ENCODE measurements at places on chromosomes 4 and X.

- no peak for DNase-seq
These were observed 191.4 kb upstream of the LEF1 start for GRCh38 chr4:108359986-108360681.

GRCh38 chr4:15244354-15244753 is 183.5 kb upstream of the C1QTNF7 start:
- DNase-seq = no peak

GRCh38 chr4:41364876-41365275 is 108.1 kb downstream of the UCHL1 start:
- DNase-seq = no peak

DNA sequence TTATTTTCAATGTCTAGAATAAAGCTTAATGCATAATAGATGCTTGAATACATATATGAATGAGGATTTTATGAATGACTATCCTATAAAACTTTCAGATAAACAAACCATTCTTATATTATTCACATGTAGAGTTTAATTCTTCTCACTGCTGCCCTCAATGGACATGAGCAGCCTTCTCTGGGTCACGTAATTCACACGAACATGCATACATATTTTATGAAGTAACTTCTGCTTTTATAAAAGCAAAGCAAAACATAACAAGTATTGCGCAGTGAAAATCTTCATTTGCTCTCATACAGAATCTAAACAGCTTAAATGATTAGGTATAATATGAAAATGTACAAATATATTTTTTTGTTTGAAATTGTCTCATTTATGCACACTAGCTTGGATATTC is 116.7 kb downstream of the TMA16 start:
- DNase-seq = no peak

DNA sequence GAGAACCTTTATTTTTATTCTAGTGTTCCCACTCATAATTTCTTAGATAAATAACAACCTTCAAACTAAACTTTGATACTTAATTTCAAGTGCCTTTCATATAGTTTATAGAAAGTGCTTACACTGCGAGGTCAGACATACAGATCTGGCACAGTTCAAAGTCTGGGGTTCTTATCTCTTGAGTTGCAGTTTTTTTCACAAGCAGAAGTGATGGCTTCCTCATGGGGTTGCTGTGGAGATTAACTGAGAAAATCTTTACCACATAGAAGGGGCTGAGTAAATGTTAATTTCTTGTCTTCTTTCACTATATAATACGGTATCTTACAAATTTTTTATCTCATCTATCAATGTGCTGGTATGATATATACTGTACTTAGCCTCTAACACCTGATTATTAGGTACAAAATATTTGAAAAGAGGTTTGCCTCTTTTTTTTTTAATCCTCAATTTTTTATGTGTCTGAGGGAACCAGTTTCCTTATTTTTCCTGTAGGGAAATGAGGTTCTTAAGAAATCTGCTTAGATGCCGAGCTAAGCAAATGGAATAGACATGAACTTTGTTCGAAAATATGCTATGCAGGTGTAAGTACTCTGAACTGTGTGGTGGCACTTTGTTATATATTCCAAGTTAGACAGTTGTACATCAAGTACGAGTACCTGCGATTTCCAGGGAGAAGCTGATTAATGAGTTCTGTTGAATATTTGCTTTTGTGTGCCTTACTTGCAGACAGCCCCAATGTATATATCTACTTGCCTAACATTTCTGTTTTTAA is 3.3 kb downstream of the ING2 start:
- DNase-seq = no peak

DNA sequence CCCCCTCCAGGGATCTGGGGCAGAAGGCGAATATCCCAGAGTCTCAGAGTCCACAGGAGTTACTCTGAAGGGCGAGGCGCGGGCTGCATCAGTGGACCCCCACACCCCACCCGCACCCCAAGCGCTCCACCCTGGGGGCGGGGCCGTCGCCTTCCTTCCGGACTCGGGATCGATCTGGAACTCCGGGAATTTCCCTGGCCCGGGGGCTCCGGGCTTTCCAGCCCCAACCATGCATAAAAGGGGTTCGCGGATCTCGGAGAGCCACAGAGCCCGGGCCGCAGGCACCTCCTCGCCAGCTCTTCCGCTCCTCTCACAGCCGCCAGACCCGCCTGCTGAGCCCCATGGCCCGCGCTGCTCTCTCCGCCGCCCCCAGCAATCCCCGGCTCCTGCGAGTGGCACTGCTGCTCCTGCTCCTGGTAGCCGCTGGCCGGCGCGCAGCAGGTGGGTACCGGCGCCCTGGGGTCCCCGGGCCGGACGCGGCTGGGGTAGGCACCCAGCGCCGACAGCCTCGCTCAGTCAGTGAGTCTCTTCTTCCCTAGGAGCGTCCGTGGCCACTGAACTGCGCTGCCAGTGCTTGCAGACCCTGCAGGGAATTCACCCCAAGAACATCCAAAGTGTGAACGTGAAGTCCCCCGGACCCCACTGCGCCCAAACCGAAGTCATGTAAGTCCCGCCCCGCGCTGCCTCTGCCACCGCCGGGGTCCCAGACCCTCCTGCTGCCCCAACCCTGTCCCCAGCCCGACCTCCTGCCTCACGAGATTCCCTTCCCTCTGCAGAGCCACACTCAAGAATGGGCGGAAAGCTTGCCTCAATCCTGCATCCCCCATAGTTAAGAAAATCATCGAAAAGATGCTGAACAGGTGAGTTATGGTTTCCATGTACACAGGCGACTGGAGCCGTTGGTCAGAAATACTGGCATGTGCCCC is at the start of gene CXCL1:
Gene CXCL1 (plus strand): TSS at position 264 of the 926 bp plus-strand sequence. CDS start 78 bp downstream, at position 342.
- DNase-seq = no peak

GRCh38 chr4:107736037-107736436 is 16.0 kb upstream of the PAPSS1 start:
- DNase-seq = no peak

- no peak for DNase-seq
These were observed 91.3 kb downstream of the PPP1R2C start for GRCh38 chrX:42686706-42687105.

DNA sequence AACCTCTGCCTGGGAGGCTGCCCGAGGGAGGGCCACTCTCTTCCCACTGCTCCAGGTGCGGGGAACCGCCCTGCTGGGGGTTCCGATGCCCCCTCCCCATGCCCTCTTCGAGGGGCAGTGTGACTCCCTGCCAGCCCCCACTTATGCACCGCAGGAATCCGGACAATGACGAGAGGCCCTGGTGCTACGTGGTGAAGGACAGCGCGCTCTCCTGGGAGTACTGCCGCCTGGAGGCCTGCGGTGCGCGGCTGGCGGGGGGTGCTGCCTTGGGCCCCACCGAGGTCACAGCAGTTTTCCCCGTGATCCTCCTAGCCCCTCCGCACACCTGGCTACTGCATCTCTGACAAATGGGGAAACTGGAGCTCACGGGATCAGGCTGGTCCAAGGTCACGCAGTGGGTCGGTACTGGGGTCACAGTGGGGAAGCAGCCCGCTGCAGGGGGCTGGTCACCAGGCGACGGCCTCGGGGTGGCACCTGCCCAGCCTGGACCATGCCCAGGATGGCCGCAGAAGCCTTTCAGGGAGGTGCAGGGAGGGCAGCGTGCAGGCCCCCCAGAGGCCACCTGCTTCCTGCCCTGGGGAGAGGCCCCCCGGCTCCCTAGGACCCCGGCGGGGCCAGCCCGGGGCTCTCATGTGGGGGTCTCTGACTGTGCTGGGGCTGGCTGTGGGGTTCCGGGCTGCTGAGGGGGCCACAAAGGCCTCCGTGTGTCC is 3.5 kb downstream of the HGFAC start:
- no peak for DNase-seq

Measured in activated CD8-positive, alpha-beta memory T cell treated with anti-CD3 and anti-CD28 coated beads for 1 hour (primary cell).